Glutamatergic neuron (in vitro differentiated cells): ENCODE measurements at places on chromosomes 4 and X.
A peak's percentile ranks its signal among the peaks of the same experiment; 100 is the strongest.

DNA sequence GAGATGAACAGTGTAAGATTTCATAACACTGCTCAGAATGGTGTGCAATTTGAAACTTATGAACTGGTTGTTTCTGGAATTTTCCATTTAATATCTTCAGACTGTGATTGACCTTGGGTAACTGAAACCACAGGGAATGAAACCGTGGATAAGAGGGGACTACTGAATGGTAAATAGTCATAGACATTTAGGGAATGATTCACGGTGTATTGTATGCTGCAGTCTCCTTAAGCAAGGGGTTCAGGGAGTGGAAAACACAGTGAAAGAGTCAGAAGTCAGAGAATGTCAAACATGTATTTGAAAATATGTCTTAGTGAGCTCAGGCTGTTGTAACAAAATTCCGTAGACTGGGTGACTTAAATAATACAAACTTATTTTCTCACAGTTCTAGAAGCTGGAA, 398.2 kb upstream of the DIPK2B start:
- DNase-seq, result no peak

GRCh38 chr4:57426779-57427395, 316.7 kb upstream of the IGFBP7 start:
- peak; percentile 85 for DNase-seq

DNA sequence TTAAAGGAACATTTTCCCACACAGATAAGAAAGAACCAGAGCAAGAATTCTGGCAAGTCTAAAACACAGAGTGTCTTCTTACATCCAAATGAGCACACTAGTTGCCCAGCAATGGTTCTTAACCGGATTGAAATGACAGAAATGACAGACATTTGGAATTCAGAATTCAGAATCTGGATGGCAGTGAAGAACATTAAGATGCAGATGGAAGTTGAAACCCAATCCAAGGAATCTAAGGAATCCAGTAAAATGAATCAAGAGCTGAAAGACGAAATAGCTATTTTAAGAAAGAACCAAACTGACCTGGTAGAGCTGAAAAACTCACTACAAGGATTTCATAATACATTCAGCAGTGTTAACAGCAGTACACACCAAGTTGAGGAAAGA, 21.5 kb downstream of the ANAPC10 start:
- DNase-seq, result no peak

GRCh38 chrX:15599461-15599860, 1.3 kb downstream of the ACE2 start:
- no peak for DNase-seq

DNA sequence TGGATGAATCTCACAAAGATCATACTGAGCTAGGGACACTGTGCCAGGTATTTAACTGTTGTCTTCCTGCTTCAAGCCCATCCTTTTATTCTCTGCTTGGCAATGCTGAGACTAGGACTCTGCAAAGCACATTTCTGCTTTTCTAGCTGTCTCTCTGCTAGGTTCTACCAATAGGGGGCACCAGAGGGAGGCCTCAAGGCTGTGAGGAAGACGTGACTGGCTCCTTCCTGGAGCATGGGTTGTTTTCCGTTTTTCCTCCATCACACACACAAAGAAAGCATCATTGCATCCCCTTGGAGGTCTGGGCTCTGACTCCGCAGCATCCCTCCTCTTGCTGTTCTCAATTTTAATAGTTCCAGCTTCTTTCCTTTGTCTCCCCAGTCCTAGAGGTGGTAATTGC, 10.9 kb upstream of the DCTD start:
- no peak for DNase-seq

DNA sequence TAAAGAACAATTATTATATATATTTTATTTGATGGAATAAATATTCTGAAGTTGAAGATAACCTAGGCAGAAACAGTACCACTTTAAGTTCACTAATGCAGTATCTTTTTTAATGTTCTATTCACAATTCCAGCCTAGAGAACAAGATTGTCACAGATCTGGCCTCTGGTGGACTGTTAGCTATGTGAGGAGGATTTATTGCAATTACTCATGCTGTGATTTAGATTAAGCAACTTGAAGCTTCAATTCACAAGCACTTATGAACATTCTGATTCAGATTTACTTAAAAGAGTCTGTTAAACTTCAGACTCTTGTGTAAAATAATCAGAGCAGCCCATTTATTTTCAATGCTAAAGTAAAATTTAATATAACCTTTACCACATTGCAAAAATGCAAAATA, 1489.8 kb downstream of the STIM2 start:
- DNase-seq, result no peak

DNA sequence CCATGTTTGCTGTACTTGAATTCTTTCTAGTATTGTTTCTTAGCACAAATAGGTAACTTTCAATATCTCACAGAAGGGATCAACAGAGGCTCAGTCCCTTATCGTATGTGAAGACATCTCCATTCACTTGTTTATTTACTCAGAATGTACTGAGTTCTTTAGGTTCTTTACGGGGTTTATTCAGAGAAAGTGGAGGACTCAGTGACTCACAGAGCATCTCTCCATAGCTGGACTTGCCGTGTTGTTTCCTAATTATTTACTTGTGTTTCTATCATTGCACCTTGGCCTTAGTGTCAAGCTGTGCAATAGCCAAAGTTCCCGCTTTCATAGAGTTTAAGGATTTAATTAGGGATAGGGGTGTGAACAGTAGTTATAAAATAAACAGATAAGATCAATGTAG, 57.1 kb downstream of the RHOH start:
- DNase-seq, result no peak

- no peak for DNase-seq
Measured at GRCh38 chr4:48588230-48589097, 98.4 kb downstream of the ZAR1 start.

DNA sequence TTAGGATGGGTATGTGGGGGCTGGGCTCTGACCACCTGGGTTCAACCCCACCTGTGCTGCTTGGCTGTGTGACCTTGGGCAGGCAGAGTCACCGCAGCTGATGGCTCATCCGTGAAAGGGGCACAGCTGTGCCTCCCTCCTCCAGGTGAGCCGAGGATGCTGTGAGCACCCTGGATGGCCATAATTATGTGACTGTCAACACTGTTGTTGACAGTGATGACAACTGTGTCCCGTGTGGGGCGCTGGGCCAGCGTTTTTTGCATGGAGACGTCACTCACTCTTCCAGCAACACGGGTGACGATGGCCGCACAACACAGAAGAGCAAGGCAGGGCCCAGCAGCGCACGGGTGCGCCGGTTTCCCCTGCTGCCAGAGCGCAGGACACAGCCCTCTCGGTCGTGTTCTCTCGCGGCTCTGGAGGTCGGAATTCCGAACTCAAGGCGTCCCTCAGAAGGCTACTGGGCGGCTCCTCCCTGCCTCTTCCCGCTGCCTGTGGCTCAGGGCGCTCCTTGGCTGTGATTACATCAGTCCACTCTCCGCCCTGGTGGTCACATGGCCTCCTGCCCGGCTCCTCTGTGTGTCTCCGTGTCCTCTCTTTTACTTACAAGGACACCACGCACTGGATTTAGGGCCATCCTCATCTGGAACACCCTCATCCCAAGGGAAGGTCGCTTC, 1.3 kb downstream of the SH3TC1 start:
- no peak for DNase-seq
